ENCODE measurements at places on chromosomes 5 and 9. TPM values are rescaled to one million over a fixed set of nuclear protein-coding genes. Genes with fewer than 3 reads are reported as not detected.

Gene ENHO
- total RNA-seq, result not detected

Gene F12
- total RNA-seq, result not detected

Gene FOXI1
- under 0.01 TPM for total RNA-seq

Gene FSD1L
- total RNA-seq, result 3.6 TPM

Gene SLC34A1
- not detected for total RNA-seq

Gene GABBR2
- 0.56 TPM for total RNA-seq

Gene NOXA1
- not detected for total RNA-seq

Gene PIGO
- 11.6 TPM for total RNA-seq

Gene MAST4
- total RNA-seq, result 4.4 TPM

Gene MAMDC4
- 3.3 TPM for total RNA-seq

Gene TMEFF1
- total RNA-seq, result 1.5 TPM

Gene CBY3
- not detected for total RNA-seq

Gene ORM2
- total RNA-seq, result not detected

Gene AK8
- total RNA-seq, result under 0.01 TPM

Gene PCDHAC2
- total RNA-seq, result 0.19 TPM

Gene LRRC26
- total RNA-seq, result not detected

Gene GNA14
- 4.0 TPM for total RNA-seq

Gene VCP
- total RNA-seq, result 302 TPM

Gene HSD17B4
- 140 TPM for total RNA-seq

Gene LMX1B
- under 0.01 TPM for total RNA-seq

Gene IL5
- not detected for total RNA-seq

Gene CTSV
- 0.38 TPM for total RNA-seq

Gene AQP7
- total RNA-seq, result not detected

Gene CDX1
- 0.38 TPM for total RNA-seq

Gene WDR31
- total RNA-seq, result 1.3 TPM

Gene LCN2
- total RNA-seq, result not detected

Gene GKAP1
- 0.56 TPM for total RNA-seq
